ENCODE measurements at places on chromosomes 11 and 22.
A peak's percentile ranks its signal among the peaks of the same experiment; 100 is the strongest.

GRCh38 chr11:5922749-5923426, 19.2 kb upstream of the OR56A3 start:
- DNase-seq: no peak

DNA sequence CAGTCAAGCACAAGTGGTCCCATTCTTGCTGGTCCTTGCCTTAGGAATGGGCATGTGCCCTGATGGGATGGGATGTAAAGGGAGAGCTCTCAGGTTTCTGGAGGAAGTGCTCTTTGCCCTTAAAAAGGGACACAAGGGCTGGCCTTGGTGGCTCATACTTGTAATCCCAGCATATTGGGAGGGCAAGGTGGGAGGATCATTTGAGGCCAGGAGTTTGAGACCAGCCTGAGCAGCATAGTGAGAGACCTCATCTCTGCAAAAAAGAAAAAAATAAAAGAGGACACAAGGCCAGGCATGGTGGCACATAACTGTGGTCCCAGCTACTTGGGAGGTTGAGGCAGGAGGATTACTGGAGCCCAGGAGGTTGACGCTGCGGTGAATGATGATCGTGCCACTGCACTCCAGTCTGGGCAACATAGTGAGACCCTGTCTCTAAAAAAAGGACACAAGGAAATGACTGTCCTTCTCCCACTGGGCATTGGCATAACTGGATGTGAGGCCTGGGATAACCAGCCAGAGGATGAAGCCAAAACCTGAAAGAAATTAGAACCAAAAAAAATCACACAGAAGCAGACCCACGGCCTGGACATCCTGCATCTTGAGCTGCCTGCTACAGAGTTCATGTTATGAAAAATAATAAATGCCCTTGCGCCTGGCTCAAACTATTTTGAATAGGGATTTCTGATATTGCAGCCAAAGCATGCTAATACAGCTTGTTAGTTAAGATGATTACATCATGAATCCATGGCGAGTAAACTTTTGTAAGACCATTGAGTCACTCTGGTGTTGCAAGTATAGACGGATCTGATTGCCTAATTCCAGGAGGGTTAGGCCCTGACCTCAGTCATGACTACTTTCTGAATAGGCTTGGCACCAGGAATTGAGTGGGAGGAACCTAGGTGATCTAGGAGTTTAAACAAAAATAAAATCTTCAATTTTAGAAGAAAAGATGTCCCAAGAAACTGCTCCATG, 12.9 kb upstream of the CRKL start:
- peak; percentile 97 for DNase-seq

GRCh38 chr22:27210111-27210730, 552.8 kb downstream of the MIAT start:
- no peak for DNase-seq

DNA sequence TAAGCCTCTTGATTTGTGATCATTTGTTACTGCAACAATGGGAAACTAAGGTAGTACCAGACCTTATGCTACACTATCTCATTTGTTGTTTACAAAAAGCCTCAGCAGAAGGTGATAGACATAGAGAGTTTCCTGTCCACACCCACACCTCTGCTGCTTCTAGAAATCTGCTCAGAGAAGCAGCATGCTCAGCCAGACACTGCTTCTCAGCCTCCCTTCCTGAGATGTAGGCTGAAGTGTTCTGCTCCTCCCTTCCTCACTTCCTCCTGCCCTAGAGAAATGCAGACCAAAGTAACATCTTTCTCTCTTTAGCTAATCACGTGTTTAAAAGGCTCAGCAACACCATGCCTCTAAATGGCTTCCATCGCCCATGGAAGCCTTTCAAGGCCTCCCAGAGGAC, 88.4 kb downstream of the SLC1A2 start:
- DNase-seq: no peak

DNA sequence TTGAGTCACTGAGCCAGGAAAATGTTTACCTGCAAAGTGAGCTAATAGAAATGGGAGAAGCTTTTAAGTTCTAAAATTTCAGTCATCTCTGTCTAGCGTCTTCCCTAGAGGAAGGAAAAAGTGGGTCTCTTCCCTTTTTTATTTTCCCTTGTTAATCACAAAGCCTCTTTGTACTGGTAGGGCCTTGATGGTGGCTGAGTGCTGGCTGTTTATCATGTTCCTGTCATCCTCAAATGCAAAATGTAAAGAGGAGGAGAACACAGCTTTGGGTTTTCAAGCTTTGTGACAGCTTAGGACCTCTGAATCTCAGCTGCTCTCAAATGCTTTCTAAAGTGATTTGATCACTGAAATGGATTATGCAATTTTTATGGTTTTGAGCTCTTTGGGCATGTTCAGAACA, 222.0 kb downstream of the TMEM135 start:
- no peak for DNase-seq

DNA sequence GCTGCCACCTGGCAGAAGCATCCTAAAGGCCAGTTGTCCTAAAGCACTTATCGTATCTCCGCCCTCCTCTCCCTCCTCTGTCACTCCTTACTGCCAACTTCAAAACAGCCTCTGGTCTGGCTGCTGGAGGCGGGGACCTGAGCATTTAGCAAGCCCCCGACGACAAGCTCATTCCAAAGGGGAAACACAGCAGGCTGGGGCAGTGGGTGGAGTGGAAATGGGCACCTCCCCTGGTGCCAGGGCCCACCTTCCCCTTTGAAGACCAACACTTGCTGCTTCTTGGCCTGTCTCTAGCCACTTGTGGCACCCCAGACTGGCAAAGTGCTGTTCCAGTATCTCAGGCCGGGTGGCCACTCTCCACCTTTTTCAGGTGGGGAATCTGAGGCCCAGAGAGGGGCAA, 3.6 kb downstream of the MAP3K11 start:
- DNase-seq: no peak

GRCh38 chr22:37057226-37057625, 5.7 kb downstream of the KCTD17 start:
- no peak for DNase-seq

DNA sequence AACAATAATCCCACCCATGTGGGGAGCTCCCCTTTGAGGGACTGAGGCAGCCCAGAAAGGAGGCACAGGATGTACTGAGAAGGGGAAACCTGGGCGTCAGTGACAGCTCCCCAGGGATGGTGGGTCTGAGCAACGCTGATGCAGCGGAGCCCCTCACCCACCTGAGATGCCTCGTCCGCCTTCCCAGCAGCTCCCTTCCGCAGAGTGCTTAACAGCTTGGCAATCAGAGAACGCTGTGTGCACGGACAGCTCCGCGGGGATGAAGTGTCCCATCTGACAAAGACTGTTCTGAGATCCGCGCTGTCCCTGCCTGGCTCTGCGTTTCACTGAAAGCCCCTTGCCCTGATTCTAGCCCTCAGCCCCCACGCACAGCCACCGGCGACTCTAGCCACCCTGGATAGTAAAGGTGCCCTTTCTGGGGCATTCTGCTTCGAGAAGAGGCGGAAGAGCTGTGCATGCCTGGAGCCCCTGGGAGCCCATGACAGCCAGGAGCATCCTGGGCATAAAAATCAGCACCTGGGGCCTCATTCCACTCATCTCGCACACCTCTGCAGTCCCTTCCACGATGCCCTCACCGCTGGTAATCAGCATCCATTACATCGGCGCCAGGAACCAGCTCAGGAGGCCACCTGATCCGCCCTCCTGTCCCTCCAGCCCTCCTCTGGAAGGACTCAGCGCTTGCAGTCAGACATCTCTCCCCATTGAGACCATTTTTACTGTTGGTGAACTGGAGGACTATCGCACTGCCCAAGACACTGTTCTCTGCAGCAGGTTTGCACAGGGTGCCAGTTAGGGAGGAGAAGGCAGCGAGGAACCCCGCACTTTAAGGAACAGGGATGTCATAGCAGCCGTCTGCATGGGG, 10.7 kb downstream of the KCNJ5 start:
- DNase-seq: no peak

- peak; percentile 57 for DNase-seq
Observed at GRCh38 chr22:49826603-49827270, 936 bp downstream of the BRD1 start.

DNA sequence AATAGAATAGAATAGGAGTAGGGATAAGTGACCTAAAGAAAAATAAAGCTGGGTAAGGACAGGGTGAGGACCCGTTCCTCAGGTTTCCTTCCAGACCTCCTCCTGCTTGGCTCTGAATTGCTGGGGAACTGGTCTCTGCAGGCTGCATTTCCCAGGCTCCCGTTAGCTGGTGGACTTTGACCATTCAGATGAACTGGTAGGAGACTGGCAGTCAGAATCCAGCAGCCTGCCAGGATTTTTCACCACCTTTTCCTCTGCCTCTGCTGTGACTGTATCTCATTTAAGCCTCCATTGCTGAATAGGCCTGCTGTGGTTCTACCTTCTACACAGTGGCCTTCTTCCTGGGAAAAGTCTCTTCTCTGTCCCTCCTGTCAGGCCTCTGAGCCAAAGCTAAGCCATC, 24.6 kb upstream of the SMPD1 start:
- DNase-seq: no peak

- DNase-seq: no peak
Observed at GRCh38 chr11:67306769-67307544, 3.6 kb downstream of the SSH3 start.

DNA sequence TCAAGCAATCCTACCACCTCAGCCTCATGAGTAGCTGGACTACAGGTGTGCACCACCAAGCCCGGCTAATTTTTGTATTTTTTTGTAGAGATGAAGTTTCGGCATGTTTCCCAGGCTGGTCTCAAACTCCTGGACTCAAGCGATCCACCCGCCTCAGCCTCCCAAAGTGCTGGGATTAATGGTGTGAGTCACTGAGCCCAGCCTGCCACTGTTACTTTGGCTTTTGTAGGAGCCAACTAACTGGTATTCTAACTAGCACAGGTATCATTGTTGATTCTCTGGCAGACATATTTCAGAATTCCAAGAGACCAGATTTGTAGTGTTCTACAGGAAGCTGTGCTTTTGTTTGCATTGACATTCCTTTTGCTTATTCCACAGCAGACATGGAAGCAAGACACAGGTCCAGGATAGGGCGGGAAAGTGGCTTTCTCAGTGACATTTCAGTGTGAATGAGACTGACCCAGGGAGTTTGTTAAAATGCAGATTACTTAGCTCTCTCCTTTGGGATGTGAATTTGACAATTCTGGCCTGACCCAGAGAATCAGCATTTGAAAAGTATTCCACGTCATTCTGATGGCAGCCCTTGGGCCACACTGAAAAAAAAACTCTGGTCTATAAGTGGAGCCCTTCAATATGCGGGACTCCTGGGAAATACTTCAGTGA, 52.2 kb upstream of the PAX6 start:
- no peak for DNase-seq

DNA sequence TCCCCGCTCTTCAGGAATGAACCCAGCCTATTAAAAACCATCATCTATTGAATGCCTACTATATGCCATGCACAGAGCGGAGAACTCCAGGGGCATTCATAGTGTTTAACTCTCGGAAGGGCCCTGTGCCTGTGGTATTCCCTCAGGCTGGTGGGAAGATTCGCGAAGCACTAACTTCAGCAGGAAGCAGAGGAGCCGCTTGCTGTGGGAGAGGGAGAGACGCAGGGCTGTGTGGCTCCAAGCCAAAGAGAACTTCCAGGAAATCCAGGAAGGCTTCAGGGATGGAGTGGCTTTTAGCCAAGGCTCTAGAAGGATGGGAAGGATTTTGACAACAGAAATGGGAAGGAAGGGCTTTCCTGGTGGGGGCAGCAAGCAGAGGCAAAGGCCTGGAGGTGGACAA, 103.8 kb downstream of the TP53I11 start:
- DNase-seq: no peak

DNA sequence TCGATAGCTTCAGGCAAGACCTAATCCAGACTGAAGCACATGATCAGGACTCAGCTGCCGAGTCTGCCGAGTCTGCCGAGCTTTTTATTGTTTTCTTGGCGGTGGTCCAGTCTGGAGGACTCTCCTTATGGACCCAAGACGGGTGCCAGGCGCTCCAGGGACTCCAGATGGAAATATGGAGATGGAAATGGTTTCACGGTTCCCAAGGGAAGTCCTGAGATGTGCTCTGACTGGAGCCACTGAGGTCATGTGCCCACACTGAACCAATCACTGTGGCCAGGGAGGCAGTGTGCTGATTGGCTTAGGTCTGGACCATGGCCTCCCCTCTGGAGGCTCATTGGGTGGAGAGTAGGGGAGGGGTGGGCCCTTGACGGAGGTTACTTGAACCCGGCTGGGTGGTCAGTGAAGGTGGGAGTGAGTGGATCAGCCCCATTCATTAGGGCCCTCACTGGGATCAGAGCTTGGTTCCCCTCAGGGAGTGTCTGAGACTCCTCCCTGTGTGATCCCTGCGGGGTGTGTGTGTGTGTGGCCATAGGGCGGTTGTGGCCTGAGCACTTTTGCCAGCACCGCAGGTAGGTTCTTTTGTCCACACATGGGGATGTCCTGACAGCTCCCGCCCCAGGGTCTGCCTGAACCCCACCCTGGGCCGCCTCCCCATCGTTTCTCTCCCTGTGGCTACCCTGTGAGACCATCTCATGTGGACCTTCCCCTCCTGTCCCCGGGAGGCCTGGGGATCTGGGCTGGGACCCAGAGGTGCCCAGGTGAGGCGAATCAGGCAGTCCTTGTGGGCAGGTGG, 14.0 kb downstream of the RPS6KA4 start:
- DNase-seq: peak; percentile 48

GRCh38 chr11:126680131-126680530, 320.4 kb downstream of the KIRREL3 start:
- DNase-seq: peak; percentile 25

GRCh38 chr11:10878408-10879214, 20.8 kb upstream of the ZBED5 start:
- DNase-seq: peak; percentile 74

Measured in AG10803 (cell line).